ENCODE measurements at places on chromosomes 6 and 20.

- no peak for DNase-seq
Measured at GRCh38 chr20:1891263-1892118, 3.7 kb upstream of the SIRPA start.

GRCh38 chr6:112571488-112572270 lies 224.5 kb downstream of the RFPL4B start:
- DNase-seq: no peak

DNA sequence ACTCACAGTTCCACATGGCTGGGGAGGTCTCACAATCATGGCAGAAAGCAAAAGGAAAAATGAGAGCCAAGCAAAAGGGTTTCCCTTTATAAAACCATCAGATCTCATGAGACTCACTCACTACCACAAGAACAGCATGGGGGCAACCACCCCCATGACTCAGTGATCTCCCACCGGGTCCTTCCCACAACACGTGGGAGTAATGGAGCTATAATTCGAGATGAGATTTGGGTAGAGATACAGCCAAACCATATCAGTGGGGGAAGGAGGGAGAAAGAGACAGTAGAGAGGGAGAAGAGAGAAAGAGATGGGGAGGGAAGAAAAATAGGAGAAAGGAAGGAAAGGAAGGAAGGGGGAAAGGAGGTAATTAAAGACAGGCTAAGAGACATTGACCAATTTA lies 30.1 kb downstream of the GMDS start:
- DNase-seq: no peak

DNA sequence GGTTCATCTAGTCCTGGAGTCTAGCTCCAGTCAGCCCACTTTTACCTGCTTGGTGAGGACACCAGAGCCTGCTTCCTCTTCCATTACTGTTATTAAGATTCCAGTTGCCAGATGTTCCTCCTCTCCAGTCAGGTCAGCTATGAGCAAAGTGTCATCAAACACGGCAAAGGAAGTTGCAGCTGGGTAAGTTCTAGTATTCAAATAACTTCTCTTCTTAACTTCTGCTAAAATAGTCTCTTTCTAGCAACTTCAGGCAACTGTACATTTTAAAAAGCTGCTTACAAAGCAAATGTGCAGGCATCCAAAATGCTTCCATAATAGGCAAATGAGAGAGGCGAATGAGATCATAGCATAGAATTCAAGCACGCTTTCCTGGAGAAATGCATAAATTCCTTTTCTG lies 18.4 kb upstream of the MRPS18A start:
- DNase-seq: no peak

- DNase-seq: no peak
Measured at GRCh38 chr6:30847421-30847970, 36.8 kb upstream of the DDR1 start.

- no peak for DNase-seq
Measured at GRCh38 chr20:44706301-44707017, 8.7 kb upstream of the CCN5 start.

- DNase-seq: no peak
Measured at GRCh38 chr20:6696001-6696400, 71.5 kb upstream of the BMP2 start.

GRCh38 chr6:137727216-137727765 lies 139.8 kb upstream of the TNFAIP3 start:
- DNase-seq: no peak

- DNase-seq: no peak
Measured at GRCh38 chr20:32678948-32679347, 5.2 kb upstream of the C20orf203 start.

DNA sequence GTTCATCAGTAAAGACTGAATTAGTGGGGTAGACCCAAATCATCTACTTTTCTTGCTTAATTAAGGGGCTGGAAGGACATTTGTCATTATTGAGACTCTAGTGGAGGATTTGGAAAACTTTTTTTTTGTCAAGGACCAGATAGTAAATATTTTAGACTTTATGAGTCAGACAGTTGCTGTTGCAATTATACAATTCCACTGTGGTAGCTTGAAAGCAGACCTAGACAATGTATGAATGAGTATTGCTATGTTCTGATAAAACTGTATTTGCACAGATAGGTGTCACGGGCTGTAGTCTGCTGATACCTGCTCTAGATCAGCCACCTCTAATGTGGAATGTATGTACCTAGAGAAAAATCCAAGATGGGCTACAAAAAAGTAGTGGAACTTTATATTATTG lies 175.0 kb downstream of the CARMIL1 start:
- DNase-seq: no peak
